ENCODE measurements at places on chromosomes 7 and 10. TPM values are rescaled to one million over a fixed set of nuclear protein-coding genes. Genes with fewer than 3 reads are reported as not detected.

NCOA4 gene
- 175 TPM for total RNA-seq

PVRIG gene
- not detected for total RNA-seq

STRIP2 gene
- total RNA-seq = 17.6 TPM

POLR2J2 gene
- total RNA-seq = 5.8 TPM

IFIT1 gene
- 177 TPM for total RNA-seq

TCERG1L gene
- total RNA-seq = 2.3 TPM

Measured in melanocyte of skin (primary cell).